ENCODE measurements at places on chromosomes 1 and 21. TPM values are rescaled to one million over a fixed set of nuclear protein-coding genes. Genes with fewer than 3 reads are reported as not detected.

GRCh38 chr1:221788466-221788865, 46.6 kb upstream of the DUSP10 start:
- no peaks in the 10 kb centered on the region for H3K36me3 ChIP-seq
- no peaks in the 10 kb centered on the region for H3K27me3 ChIP-seq
- H3K27ac ChIP-seq = no peak overlapping the region

- H3K36me3 ChIP-seq = peaks cover 8% of the 10 kb centered on the region
- no peaks in the 10 kb centered on the region for H3K4me1 ChIP-seq
Observed at GRCh38 chr1:202577381-202577780, 132.9 kb downstream of the SYT2 start.

DNA sequence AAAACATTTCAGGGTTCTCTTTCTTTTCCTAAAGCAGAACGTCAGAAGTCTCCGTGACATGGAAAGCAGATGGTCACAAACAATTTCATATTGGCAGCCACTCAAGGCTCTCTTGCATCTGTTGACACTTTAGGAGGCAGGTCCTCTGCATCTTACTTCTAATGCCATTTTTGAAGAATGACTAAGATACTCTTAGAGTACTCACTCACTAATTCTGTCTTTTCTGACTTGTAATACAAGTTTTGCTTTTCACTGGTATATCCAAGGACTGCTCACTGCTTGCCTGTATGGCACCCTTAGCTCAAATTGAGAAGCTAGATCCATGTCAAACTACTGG, 68.3 kb downstream of the PRRX1 start:
- no peaks in the 10 kb centered on the region for H3K36me3 ChIP-seq
- no peak for DNase-seq
- H3K27me3 ChIP-seq = no peaks in the 10 kb centered on the region
- H3K4me1 ChIP-seq = no peaks in the 10 kb centered on the region
- H3K4me3 ChIP-seq = no peak overlapping the region
- no peak overlapping the region for H3K27ac ChIP-seq

FOXO6 gene
- polyA plus RNA-seq = 0.02 TPM

GRCh38 chr1:226804907-226805759, 65.3 kb upstream of the PSEN2 start:
- no peaks in the 10 kb centered on the region for H3K27me3 ChIP-seq
- peak; percentile 49 for DNase-seq
- no peaks in the 10 kb centered on the region for H3K36me3 ChIP-seq
- H3K27ac ChIP-seq = no peak overlapping the region

DNA sequence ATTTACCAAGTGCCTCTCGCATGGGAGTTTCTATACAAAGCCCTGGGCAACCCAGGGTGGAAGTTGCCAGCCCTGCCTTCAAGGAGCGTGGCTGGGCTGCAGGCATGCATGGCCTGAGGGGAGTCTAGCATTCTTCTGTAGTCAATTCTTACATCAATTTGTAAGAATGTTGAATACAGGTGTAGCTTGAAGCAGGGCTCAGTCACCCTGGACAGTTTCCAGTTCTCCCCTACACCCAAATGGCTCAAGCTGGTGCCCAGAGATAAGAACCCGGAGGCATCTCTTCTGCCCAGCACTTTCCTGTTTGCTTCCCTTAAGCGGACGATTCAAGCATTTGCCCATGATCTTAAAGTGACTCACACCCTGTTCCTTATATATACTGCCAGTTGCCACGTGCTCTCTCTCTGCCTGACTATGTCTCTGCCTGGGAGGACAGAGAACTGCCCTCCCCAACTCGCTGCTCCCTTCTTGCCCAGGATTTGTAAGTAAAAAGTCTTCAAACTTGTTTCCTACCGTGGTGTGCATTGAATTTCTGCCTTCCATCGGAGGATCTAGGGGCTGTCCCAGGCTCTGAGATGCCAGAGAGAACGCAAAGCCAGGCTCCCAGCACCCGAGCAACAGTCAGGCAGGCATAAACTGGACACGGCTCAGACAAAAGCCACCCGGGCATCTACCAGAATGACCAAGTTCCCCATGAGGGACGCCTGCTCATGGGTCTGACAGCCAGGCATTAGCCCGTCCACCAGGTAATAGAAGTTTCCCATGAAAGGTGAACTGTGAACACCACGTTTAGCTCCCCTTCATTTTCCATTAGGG, 50.9 kb upstream of the AJAP1 start:
- H3K4me1 ChIP-seq = no peaks in the 10 kb centered on the region
- H3K4me3 ChIP-seq = no peak overlapping the region
- no peaks in the 10 kb centered on the region for H3K36me3 ChIP-seq
- H3K27ac ChIP-seq = no peak overlapping the region
- DNase-seq = no peak

DNA sequence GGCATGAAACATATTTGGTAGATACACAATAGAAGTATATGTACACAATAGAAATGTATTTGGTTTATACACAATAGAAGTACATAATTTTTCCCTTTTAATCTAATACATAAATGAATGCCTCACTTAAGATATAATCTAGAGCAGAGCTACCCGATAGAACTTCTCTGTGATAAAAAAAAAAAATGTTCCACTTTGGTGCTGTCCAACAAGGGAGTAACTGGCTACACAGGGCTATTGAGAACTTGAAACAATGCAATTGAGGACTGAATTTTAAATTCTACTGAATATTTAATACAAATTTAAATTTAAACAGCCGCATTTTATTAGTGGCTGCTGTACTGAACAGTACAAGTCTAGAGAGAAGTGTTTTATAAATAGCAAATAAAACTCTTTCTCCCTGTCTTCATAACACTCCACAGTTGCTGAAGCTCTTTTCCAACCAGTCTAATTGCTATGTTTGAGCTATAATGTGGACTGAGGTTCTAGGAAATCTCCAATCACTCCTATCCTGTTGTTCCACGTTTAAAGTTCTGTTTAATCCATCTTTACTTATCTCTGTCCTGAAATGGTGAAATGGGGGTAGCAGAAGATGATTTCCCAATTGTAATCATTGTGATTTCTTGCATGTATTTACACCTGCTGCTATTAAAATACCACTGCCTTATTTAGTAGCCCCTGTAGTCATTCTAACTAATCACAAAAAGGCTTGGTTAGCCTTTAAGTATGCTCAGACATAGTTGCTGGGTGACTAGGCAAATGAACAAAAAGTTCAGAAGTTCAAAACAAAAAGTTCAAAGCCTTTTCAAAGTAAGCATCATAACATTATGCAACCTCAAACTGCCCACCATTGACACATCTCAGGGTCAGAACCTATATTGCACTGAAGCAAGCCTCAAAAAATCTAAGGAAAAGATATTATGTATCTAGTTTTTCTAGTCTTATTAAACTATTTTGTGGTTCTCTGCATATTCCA, 192.3 kb upstream of the C1orf87 start:
- DNase-seq = no peak
- no peak overlapping the region for H3K4me3 ChIP-seq
- no peaks in the 10 kb centered on the region for H3K36me3 ChIP-seq
- no peaks in the 10 kb centered on the region for H3K27me3 ChIP-seq
- peak overlapping the region; percentile 48 for H3K27ac ChIP-seq

GRCh38 chr1:156840898-156841279, 18.0 kb downstream of the INSRR start:
- no peak overlapping the region for H3K4me3 ChIP-seq
- peaks cover 5% of the 10 kb centered on the region for H3K4me1 ChIP-seq
- H3K27me3 ChIP-seq = peaks cover 7% of the 10 kb centered on the region
- no peak overlapping the region for H3K27ac ChIP-seq
- H3K36me3 ChIP-seq = no peaks in the 10 kb centered on the region

HORMAD1 gene
- polyA plus RNA-seq = 0.24 TPM

- peak; percentile 80 for DNase-seq
- peaks cover 8% of the 10 kb centered on the region for H3K4me1 ChIP-seq
- H3K4me3 ChIP-seq = peak overlapping the region; percentile 0
Observed at GRCh38 chr1:156656806-156657740, 15.2 kb downstream of the BCAN start.

DNA sequence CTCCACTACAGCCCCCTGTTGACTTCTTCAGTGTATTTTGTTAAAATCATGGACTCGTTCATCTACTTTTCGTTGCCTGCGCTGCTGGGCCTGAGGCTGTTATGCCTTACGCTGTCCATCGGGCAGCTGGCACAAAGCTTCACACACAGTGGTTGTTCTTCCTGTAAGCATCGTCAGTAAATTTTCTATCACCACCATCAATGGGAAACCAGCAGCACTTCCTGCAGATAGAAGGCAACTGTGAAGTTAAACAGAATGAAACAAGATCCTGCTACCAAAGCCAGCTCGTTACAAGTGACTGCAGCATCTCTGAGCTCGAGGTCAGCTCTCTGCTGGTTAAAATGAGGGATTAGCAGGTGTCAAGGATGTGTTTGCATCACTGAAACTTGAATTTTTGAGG, 21.9 kb upstream of the PADI6 start:
- DNase-seq = no peak
- H3K36me3 ChIP-seq = no peaks in the 10 kb centered on the region
- no peaks in the 10 kb centered on the region for H3K4me1 ChIP-seq

FCRLB gene
- polyA plus RNA-seq = 0.38 TPM

AHCYL1 gene
- polyA plus RNA-seq = 33.5 TPM

- peak overlapping the region; percentile 86 for H3K4me3 ChIP-seq
- H3K27ac ChIP-seq = peak overlapping the region; percentile 92
- H3K27me3 ChIP-seq = no peaks in the 10 kb centered on the region
- no peak for DNase-seq
Observed at GRCh38 chr1:36223381-36223995, 755 bp upstream of the THRAP3 start.

MPZ gene
- 7.4 TPM for polyA plus RNA-seq

DNA sequence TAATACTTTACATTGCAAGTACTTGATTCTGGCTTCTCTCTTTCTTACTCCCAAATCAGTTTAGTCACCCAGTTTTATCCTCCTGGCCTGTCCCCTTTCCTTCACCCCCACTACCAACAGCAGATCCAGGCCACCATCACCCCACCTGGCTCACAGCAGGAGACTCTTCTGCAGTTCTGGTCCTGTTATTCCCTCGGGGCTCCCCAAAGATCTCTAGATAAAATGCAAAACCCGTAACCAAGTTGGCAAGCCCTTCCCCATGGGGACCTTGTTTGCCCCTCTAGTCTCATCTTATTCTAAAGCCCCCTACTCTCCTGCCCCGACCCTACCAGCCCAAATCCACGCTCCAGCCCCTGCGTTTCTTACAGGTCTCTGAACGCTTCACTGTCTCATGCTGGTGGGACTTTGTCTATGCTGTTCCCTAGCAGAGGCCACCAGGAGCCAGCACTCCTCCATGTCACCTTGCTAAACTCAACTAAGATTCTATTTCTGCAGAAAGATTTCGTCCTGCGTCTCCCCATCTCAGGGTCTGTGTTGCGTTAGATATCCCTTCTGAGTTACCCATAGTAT, 4.0 kb downstream of the ABCG1 start:
- no peaks in the 10 kb centered on the region for H3K36me3 ChIP-seq
- H3K27ac ChIP-seq = no peak overlapping the region

DNA sequence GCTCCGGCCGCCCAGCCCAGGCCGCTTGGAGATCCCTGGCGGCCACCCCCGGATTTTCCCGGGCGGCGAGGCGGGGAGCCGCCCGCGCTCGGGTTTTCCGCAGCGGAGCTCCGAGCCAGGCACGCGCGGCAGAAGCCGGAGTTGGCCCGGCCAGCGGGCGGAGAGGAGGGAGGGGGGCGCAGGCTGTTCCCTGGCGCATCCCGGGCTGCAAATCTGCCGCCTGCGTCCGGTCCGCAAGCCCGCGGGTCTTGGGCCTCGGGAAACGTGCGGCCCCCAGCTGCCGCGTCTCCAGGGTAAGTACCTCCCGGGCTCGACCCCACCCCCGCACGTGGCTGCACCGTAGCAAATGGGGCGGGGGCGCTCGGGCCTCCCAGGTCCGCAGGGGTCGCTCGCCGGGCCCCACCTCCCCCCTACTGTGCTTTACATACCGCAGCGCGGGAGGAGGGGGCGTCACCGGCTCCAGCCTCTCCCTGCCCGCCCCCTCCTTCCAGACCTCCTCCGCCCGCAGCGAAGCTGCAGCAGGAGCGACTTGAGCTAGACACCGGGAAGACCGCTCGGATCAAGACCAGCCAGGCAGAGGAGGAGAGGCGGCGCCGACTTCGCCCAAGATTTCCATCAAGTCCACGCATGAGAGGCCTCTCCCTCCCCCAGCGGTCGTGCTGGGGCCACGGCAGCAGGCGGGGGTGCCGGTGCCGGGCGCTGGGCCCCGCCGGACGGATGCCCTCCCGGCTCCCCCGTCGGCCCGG, 1.6 kb downstream of the TMEM200B start:
- no peak for DNase-seq
- peak overlapping the region; percentile 68 for H3K4me3 ChIP-seq
- peaks cover 5% of the 10 kb centered on the region for H3K36me3 ChIP-seq
- H3K27ac ChIP-seq = peak overlapping the region; percentile 66

DNA sequence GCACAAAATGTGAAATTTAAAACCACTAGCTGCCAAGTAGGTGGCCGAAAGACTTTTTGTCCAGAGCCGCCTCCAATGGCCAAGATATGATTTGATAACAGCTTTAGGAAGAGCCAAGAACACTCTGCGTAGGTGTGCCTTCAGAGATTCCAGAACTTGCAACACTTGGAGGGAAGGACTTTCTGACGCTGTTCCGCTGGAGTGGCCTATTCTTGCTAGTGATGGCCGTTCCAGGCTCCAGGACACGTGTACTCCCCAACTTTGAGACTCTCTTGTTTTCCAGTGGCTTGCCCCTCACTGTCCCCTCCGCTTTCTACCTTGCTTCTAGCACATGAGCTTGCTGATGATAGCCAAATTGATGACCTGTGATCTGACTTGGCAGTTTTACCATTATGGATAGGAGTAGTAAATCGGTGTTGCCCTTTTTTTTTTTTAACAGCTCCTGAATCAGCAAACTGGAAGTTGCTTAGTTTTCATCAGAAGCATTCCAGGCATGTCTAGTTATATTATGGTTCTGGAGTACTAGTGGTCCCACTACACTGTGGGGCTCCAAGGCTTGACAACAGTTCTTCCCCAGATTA, 1.0 kb downstream of the PRDX6 start:
- peak overlapping the region; percentile 84 for H3K4me3 ChIP-seq
- no peaks in the 10 kb centered on the region for H3K27me3 ChIP-seq
- H3K27ac ChIP-seq = peak overlapping the region; percentile 100
- peaks cover 24% of the 10 kb centered on the region for H3K36me3 ChIP-seq
- DNase-seq = peak; percentile 50
- H3K4me1 ChIP-seq = peaks cover 6% of the 10 kb centered on the region

- no peak for DNase-seq
- H3K27me3 ChIP-seq = no peaks in the 10 kb centered on the region
- H3K27ac ChIP-seq = no peak overlapping the region
- H3K4me1 ChIP-seq = no peaks in the 10 kb centered on the region
- no peaks in the 10 kb centered on the region for H3K36me3 ChIP-seq
- H3K4me3 ChIP-seq = no peak overlapping the region
Observed at GRCh38 chr1:118012515-118013124, 83.1 kb downstream of the WDR3 start.

NBPF10 gene
- polyA plus RNA-seq = 0.39 TPM

DNA sequence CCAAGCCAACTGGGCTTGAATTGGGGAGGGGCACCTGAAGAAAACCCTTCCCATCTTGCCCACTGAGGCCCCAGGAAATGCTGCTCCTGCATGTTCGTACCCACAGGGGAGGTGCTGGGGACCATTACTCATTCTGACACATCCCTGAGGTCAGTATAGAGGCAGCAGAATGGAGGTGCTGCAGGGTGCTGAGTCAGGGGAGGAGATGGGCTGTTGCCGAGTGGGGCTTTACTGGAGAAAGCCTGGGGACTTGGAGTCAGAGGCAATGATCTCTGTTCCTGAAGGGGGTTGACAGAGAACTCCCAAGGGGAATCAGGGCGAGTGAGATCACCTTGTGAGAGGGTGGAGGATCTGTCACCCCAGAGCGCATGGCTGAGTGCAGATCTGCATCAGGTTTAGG, 40.2 kb upstream of the KCNA10 start:
- no peak for DNase-seq
- H3K27ac ChIP-seq = no peak overlapping the region
- H3K4me3 ChIP-seq = no peak overlapping the region
- peaks cover 6% of the 10 kb centered on the region for H3K27me3 ChIP-seq
- peaks cover 2% of the 10 kb centered on the region for H3K4me1 ChIP-seq
- no peaks in the 10 kb centered on the region for H3K36me3 ChIP-seq

S100A7A gene
- not detected for polyA plus RNA-seq
